ENCODE measurements at places on chromosomes 1 and 21.
A peak's percentile ranks its signal among the peaks of the same experiment; 100 is the strongest.

DNA sequence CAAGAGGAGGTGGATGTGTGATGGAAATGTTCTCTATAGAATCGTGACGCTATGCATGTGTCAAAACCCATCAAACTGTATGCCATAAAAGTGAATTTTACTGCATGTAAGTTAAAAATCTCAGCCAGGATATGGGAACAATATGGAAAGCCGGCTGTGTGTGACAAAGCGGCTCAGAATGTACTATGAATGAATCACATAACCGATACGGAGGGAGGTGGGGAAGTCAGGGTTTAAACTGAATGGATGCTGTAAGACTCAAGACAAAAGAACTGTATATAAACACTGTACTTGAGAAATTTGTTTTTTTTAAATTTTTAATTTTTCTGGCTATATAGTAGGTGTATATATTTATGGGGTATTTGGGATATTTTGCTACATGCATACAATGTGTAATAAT, 111.6 kb upstream of the PDE4B start:
- peak; percentile 51 for DNase-seq

DNA sequence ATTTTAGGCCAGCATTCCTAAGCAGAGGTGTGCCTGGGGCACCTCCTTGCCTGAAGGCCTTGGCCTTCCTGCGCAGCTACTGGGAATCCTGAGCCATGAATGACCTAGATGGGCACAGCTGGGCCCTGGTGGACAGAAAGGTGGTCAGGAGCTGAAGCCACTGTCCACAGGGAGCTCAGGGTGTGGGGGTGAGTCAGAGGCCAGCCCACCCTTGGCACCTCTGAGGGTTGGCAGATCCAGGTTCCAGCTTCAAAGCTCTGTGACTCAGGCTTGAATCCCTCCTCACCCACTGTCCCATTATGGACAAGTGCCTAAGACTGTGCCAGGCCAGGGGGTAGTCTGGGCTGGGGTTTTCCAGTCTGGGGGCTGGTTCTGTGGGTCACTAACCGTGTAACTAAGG, 6.4 kb upstream of the EDN2 start:
- no peak for DNase-seq

DNA sequence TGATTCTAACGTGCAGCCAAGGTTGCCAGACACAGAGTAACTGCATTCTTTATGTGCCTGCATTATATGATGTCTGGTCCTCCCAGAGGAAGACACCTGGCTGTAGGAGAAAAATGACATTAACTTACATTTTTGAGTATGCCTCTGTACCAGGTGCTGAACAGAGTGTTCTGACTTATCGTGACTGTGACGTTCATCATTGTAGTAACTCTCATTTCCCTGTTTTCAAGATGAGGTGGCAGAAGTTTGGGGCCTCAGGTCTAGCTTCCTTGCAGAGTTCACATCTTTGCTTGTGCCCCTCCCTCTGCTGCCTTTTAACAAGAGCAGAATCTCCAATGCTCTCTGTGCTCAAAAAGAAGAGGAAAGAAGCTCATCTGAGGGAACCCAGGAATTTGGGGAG, 488.0 kb downstream of the AJAP1 start:
- no peak for DNase-seq

- no peak for DNase-seq
Measured at GRCh38 chr21:45430521-45431501, 25.8 kb downstream of the COL18A1 start.

- no peak for DNase-seq
Measured at GRCh38 chr1:3308053-3308452, 146.4 kb upstream of the ARHGEF16 start.

DNA sequence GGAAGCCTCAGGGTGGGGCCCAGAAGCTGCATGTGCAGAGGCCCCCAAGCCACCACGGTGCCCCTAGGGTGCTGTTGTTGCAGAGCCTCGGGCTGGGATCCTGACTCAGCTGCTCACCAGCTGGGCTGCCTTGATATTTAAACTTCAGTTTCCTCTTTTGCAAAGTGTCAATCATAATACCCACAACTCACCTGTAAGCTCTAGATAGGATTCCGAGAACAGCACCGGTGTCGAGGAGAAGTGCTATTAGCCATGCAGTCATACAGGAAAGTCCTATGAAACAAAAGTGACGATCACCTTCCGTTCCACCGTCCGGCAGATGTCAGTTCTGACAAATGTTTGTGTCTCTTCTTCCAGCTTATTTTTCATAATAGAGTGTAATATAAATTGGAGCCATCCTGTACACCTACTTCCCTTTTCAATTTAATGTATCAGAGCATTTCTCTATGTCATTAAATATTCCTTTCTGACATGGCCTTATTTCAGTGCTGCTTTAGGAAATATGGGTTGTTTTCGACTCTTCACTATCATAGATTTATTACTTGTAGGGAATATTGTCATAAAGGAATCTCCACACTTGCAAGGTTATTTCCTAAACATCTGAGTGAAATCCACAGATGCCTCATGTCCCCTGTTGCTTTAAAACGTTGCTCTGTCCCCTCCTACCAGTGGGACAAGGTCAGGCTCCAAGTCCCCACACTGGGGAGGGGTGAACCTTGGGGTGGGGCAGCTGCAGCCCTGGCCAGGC, 100.8 kb downstream of the SIK1 start:
- DNase-seq, result no peak

DNA sequence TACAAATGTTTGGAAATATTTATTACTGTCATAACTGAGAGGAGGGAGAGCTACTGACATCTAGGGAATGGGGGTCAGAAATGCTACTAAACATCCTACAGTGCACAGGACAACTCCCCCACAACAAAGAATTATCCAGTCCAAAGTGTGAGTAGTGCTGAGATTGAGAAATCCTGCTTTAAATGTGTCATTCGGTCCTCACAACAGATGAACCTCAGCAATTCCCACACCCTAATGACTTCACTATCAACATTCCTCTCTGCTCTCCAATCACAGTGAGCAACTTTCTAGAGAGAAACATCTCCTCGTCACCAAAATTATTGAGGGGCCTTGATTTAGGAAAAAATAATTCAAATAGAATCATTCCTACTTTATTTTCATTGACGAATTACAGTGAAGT, 18.0 kb downstream of the OMA1 start:
- peak; percentile 72 for DNase-seq

- DNase-seq, result no peak
Measured at GRCh38 chr1:1577367-1578011, 2.8 kb upstream of the SSU72 start.

- DNase-seq, result no peak
Measured at GRCh38 chr21:45723049-45723958, 79.8 kb downstream of the PCBP3 start.

DNA sequence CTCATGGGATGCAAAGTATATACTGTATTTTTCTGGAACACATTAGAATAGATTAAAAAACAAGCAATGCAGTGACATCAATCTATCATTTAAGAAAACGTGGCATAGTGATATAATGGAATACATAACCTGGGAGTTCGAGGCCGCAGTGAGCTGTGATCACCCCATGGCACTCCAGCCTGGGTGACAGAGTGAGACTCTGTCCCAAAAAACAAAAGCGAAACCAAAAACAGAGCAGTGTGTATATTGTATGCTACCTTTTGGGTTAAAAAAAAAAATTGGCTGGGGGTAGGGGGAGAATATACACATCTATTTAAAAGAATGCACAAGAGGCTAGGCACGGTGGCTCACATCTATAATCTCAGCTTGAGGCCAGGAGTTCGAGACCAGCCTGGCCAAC, 13.5 kb downstream of the SLC2A1 start:
- DNase-seq, result no peak

GRCh38 chr21:44065428-44065827, 41.8 kb upstream of the PWP2 start:
- DNase-seq, result no peak

DNA sequence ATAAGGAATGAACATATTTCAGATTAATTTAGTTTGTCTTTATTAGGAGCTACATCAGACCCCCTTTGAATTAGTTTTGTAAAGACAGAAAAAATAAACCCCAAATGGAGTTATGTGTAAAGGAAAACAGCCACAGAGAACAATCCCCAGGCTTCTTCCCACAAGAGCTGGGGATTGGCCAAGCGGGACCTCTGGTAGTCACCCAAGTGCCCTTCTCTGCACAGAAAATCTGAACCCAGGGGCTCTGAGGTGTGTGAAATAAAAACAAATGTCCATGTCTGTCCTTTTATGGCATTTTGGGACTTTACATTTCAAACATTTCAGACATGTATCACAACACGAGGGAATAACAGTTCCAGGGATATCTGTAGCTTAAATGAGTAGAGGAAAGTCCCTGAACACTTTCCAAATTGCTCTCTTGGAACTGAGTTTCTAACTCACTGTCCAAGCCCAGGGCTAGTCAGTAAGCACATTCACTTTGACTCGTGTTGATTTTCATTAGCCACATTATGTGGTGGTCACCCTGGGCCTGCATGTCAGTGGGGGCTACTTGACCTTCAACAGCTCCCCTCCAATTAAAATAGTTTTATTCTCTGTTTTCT, 22.5 kb downstream of the DPT start:
- DNase-seq, result no peak

GRCh38 chr1:226545836-226546596, 2.5 kb upstream of the STUM start:
- no peak for DNase-seq

GRCh38 chr21:33231526-33231925, 1.8 kb downstream of the IFNAR2 start:
- no peak for DNase-seq

All from GM03348 (cell line).